D721Med (cell line): ENCODE measurements at places on chromosomes 5 and 9.

- DNase-seq, result no peak
Measured at GRCh38 chr9:112971415-112971814, 40.6 kb downstream of the ZNF883 start.

DNA sequence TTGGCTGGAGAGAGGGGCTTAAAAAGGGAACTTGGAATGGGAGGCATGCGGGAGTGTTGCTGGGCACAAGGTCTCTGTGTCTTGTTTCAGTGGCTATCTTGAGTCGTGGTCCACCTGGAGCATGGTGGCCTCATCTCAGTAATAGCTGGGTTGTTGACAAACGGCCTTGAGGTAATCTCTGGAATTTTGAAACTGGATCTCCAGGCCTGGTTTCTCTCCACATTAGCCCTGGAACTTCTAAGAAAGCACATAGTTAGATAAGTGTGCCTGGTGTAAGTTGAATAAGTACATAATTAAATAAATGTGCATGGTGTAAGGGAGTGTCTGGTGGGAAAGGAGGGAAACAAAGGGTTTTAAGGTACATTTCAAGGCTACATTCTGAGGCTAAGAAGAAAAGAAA lies 62.2 kb downstream of the INIP start:
- no peak for DNase-seq

DNA sequence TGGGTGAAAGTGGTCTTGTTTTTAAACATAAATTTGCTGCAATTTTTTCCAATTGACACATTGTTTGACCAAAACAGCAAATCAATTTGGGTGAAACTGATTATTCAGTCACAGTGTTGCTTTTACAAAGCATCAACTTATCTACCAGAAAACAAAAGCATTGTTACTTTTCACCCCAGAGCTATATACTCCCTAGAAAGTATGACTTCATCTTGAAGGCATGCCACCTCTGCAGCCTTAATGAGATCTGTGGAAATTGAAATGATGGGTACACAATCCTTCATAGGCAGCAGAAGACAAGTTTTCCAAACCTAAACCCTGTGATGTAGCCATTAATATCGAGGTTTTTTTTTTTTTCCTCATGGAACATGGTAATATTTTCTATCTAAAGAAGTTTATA lies 615.9 kb downstream of the CHSY3 start:
- DNase-seq, result no peak

DNA sequence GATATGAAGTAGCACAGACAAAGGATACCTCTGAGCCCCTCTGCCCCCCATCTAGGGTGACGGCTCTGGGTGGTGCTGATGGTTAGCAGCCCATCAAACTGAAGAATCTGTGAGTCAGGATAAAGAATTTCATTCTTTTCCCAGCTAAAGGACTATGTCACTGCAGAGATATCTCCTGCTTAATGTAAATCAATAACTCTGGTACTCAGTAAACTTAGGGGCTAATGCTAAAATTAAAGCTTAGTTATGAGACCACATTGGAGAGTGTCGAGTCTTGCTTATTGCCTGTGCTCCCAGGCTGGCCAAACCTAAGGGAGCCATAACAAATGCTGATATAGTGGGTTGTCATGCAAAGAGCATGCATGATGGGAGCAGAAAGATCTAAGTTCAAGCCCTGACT lies 25.6 kb upstream of the ACTBL2 start:
- no peak for DNase-seq

GRCh38 chr9:7210854-7211637 lies 453.3 kb downstream of the KDM4C start:
- no peak for DNase-seq

DNA sequence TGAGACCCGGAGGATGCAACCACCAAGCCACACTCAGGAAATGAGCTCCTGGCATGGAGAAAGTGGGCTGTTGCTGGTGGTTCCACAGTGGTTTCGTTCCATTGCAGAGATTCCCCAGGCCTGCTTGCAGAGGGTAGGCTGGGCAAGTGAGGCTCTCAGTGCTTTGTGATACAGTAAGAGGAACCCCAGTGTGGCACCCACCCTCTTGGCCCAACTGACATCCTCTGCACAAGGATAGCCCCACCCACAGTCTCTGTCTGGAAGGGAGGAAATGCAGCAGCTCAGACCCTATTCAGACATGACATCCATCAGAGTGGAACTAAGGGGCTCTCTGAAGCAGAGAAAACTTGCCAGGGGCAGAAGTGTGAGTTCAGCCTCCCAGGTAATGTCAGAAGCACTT lies 69.6 kb upstream of the FSTL4 start:
- no peak for DNase-seq

GRCh38 chr9:76022317-76022716 lies 131.8 kb downstream of the PCSK5 start:
- no peak for DNase-seq

GRCh38 chr9:34185778-34186551 lies 7.1 kb downstream of the UBAP1 start:
- no peak for DNase-seq

GRCh38 chr5:4875942-4876341 lies 264.2 kb upstream of the ADAMTS16 start:
- no peak for DNase-seq

DNA sequence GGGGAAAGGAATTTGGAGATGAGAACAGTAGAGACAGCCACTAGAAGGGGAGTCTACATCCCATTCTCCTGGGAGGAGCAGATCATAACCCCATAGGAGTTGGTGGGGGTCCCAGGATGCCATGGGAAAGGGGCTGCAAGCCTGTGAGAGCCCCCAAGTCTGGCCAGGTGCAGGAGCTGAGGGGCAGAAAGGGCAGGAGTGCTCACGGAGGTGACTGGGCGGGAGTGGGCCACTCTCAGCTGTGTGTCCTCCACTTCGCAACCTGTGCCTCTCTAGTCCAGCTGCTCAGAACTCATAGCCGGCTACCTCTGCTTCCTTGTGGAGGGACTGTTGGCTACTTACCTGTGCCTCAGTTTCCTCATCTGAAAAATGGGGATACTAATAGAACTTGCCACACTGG lies 263.9 kb downstream of the FSTL4 start:
- DNase-seq, result no peak
